Panc1 (cell line): ENCODE measurements at places on chromosomes 13 and 19. TPM values are rescaled to one million over a fixed set of nuclear protein-coding genes. Genes with fewer than 3 reads are reported as not detected.

- DNase-seq = no peak
- H3K27ac ChIP-seq = no peak overlapping the region
- H3K36me3 ChIP-seq = no peaks in the 10 kb centered on the region
- H3K4me3 ChIP-seq = no peak overlapping the region
These were observed 11.2 kb downstream of the ZNF83 start for GRCh38 chr19:52626915-52627314.

GRCh38 chr19:29089315-29089870, 123.6 kb downstream of the UQCRFS1 start:
- no peak overlapping the region for H3K27ac ChIP-seq
- H3K27me3 ChIP-seq = no peaks in the 10 kb centered on the region
- H3K4me1 ChIP-seq = no peaks in the 10 kb centered on the region
- no peaks in the 10 kb centered on the region for H3K36me3 ChIP-seq
- no peak overlapping the region for H3K4me3 ChIP-seq

GRCh38 chr13:72458701-72459100, 268.7 kb downstream of the MZT1 start:
- H3K27ac ChIP-seq = no peak overlapping the region
- no peaks in the 10 kb centered on the region for H3K27me3 ChIP-seq
- no peaks in the 10 kb centered on the region for H3K4me1 ChIP-seq
- no peak overlapping the region for H3K4me3 ChIP-seq

- H3K27ac ChIP-seq = no peak overlapping the region
- no peaks in the 10 kb centered on the region for H3K27me3 ChIP-seq
- H3K4me1 ChIP-seq = no peaks in the 10 kb centered on the region
- no peaks in the 10 kb centered on the region for H3K36me3 ChIP-seq
- no peak for DNase-seq
These were observed 14.1 kb upstream of the AMER2 start for GRCh38 chr13:25186187-25186586.

DNA sequence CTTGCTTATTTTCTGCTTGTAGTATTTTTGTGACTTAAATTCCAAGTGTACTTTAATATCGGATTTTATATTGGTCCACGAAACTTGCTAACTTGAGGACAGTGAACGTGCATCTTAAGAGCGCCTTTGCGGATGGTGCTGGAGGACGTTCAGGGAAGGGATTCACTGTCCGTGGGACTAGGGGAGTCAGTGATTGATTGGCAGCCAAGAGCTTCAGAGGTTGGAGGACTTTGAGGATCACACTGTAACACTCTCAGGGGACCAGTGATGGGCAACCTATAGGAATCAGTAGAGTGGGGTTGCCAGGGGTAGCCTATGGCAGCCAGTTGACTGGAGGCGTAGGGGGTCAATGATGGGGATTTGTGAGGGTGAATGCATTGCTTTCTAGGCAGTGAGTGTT, 516 bp downstream of the ZNF175 start:
- H3K4me3 ChIP-seq = peak overlapping the region; percentile 86
- peaks cover 3% of the 10 kb centered on the region for H3K36me3 ChIP-seq
- H3K27ac ChIP-seq = peak overlapping the region; percentile 81
- no peaks in the 10 kb centered on the region for H3K4me1 ChIP-seq
- no peak for DNase-seq

DNA sequence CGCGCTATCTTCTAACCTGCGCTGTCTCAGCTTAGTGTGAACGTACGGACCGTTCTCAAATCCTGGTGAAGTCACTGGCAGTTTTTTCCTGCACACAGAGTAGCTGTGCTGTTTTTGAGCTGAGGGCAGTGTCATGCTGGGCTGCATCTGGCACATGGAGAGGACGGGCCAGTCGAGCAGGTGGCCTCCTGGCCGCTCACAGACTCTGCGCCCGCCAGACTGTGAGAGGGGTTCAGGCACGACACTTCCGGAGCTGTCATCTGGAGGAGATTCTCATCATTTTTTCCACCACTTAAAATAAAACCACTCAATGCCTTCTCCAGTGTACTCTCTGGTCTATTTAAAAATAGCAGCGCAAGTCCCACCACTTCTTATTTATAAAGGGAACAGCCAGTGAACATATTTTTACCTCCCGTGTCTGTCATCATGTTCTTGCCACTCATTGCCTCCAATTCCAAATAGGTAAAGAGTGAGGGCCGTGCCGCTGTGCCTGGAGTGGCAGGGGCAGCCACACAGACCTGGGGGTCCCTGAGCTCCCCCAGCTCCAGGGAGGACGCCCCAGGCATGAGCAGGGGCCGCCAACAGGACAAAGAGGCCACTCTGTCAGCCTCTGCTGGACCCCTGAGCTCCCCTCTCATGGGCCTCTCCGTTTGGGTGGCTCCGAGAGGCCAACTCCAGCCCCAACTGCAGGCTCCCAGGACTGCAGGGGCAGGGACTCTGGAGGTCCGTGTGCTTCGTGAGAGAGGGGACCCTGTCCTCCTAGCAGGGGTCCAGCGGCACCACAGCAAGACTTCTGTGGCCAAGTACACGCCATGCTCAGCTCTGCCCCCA, 36.9 kb upstream of the GRTP1 start:
- no peak for DNase-seq
- no peaks in the 10 kb centered on the region; the same call in 1 of the 2 replicates for H3K4me1 ChIP-seq
- no peaks in the 10 kb centered on the region for H3K36me3 ChIP-seq
- H3K27me3 ChIP-seq = no peaks in the 10 kb centered on the region

DNA sequence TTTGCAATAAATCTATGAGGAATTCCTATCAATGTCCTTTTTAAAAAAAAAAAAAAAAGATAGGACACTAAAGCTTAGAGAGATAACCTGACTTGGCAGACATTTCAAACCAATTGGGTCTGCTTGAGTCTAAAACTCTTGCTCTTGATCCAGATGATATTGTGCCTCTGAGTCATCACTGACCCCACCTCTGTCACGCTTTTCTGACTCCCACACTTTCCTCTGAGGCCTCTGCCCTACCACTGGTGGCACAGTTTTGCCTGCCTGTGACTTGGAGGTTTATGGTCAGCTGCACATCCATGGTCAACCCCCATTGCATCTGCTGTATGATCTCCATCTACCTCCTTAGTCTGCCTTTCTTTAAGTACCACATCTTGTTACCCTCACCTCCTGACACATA, 328.7 kb downstream of the SPRY2 start:
- no peaks in the 10 kb centered on the region for H3K27me3 ChIP-seq
- no peak overlapping the region for H3K4me3 ChIP-seq
- H3K4me1 ChIP-seq = no peaks in the 10 kb centered on the region; the same call in 1 of the 2 replicates
- peak overlapping the region; percentile 44; the same call in 1 of the 2 replicates for H3K27ac ChIP-seq
- no peak for DNase-seq

- no peak overlapping the region for H3K4me3 ChIP-seq
- no peaks in the 10 kb centered on the region; the same call in 1 of the 2 replicates for H3K27me3 ChIP-seq
- no peaks in the 10 kb centered on the region for H3K4me1 ChIP-seq
- no peak overlapping the region for H3K27ac ChIP-seq
These were observed 36.3 kb downstream of the FLT1 start for GRCh38 chr13:28458608-28459007.

DNA sequence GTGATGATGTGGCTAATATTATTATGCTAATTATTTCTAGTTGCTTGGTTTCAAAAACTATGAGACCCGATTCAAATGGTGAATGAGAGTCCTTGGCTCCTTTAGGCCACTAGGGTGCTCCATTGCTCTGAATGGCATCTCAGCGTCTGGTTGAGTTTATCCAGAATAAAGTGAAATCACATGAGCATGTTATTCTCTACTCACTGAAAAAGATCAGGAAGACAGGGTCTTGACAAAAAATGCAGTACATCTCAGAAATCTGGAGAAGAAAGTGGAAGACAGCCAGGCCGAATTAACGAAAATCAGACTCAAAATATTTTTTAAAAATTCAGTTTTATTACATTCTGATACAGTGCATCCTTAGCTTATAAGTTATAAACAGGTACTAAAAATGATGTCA, 516.2 kb downstream of the MYO16 start:
- no peaks in the 10 kb centered on the region for H3K27me3 ChIP-seq
- H3K27ac ChIP-seq = peak overlapping the region; percentile 91
- H3K4me3 ChIP-seq = no peak overlapping the region
- DNase-seq = peak; percentile 46
- peaks cover 32% of the 10 kb centered on the region for H3K4me1 ChIP-seq
- H3K36me3 ChIP-seq = no peaks in the 10 kb centered on the region

DNA sequence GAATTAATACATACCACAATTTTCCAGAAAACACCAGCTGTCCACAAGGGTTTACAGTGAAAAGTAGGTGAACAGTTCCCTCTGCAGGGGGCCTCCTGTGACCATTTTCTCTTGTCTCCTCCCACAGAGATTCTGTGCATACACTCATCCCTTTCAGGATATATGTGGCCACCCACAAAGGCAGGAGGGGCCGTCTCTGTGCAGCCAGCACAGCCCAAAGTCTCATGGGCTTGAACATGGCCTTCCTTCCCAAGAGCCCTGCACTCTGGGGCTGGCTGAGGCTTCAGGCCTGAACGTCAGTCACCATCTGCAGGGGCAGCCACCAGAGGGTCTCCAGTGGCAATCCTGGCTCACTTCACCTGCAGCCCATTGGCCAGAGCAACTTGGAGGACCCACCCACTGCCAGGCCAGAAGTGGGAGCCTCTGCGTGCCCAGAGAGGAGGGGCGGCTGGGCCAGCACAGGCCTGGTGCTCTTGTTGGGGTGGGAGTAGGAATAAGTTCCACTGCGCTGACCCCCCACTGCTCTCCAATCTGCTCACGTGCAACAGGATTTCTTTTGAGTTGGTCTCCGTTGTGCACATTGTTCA, 25.1 kb downstream of the TMEM161A start:
- no peaks in the 10 kb centered on the region for H3K4me1 ChIP-seq
- no peak for DNase-seq
- no peaks in the 10 kb centered on the region for H3K36me3 ChIP-seq
- H3K4me3 ChIP-seq = no peak overlapping the region
- no peaks in the 10 kb centered on the region for H3K27me3 ChIP-seq

DNA sequence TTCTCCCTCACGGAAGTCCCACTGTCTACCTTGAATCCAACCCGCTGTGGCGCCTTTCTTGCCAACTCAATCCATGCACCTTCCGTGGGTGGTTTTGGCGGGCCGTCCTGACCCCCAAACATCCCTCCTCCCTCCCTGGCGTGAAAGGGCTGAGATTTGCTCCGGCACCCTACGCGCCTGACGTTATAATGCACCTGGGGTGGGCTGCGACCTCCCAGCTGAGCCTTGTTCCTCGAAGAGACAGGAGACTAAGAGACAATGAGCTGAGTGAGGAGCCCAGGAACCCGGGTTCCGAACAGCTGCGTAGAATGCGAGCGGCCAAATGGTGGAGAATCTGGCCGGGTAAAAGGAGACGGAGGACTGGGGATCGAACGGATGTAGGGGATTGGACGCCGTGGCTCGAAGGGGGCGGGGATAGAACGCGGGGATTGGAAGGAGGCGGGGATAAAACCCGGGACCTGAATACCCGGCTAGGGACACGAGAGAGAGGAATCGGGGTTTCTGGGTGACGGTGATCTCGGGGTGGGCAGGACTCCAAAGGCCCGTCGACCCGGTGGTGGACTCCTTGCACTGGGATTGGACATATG, at the start of gene CPT1C:
Gene CPT1C, plus strand, starts transcription at position 461 of the 587 bp plus-strand sequence. CDS start 1,137 bp downstream, outside the sequence.
- no peaks in the 10 kb centered on the region for H3K27me3 ChIP-seq
- H3K4me1 ChIP-seq = no peaks in the 10 kb centered on the region
- H3K27ac ChIP-seq = no peak within 1 kb of the TSS
- H3K4me3 ChIP-seq = peak within 1 kb of the TSS; percentile 33; the same call in 1 of the 2 replicates
- no peak for DNase-seq

- no peak for DNase-seq
- no peaks in the 10 kb centered on the region for H3K4me1 ChIP-seq
- no peaks in the 10 kb centered on the region for H3K27me3 ChIP-seq
- H3K27ac ChIP-seq = no peak overlapping the region
These were observed 60.4 kb downstream of the DPF1 start for GRCh38 chr19:38163419-38164290.

- no peak overlapping the region for H3K4me3 ChIP-seq
- peaks cover 16% of the 10 kb centered on the region; the same call in 1 of the 2 replicates for H3K4me1 ChIP-seq
- no peaks in the 10 kb centered on the region for H3K27me3 ChIP-seq
- no peaks in the 10 kb centered on the region for H3K36me3 ChIP-seq
- no peak for DNase-seq
These were observed 5.5 kb downstream of the C2CD4C start for GRCh38 chr19:403221-404027.

- H3K27me3 ChIP-seq = no peaks in the 10 kb centered on the region; the same call in 1 of the 2 replicates
- H3K27ac ChIP-seq = no peak overlapping the region
- H3K36me3 ChIP-seq = no peaks in the 10 kb centered on the region
- no peak for DNase-seq
- peak overlapping the region; percentile 23; the same call in 1 of the 2 replicates for H3K4me3 ChIP-seq
These were observed 13.1 kb downstream of the ERFL start for GRCh38 chr19:41915021-41915775.

DNA sequence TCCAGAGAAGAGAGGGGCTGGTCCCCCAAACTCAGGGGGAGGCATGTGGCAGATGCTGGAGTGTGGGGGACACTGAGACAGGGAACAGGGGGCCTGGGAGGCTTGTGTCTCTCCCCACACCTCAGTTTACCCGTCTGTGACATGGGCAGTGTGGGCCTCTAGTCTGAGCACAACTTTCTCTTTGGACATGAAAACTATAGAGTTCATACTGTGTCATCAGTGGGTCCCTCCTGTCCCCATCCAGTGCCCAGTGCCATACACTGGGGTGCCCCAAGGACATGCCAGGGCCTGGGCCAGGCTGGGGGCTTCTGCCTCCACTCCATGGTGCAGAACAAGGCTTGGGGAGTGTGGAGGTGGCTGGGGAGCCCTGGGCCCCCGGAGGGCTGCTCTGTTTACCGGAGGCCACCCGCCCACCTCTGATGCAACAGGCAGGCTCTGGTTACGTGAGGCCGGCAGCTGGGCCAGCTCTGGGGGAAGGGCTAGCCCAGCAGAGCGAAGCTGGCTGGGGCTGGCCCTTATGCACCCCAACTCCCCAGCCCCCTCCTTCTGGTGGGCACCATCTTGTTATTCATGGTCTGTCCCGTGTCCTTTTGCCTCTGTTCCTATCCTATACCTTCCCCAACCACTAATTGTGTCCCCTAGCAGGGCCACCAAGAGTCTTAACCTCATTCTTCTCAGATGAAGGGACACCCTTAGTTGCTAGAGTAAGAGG, 1.9 kb upstream of the MEF2B start:
- no peaks in the 10 kb centered on the region for H3K4me1 ChIP-seq
- H3K36me3 ChIP-seq = no peaks in the 10 kb centered on the region
- no peak for DNase-seq
- no peak overlapping the region for H3K4me3 ChIP-seq
- H3K27ac ChIP-seq = no peak overlapping the region

DNA sequence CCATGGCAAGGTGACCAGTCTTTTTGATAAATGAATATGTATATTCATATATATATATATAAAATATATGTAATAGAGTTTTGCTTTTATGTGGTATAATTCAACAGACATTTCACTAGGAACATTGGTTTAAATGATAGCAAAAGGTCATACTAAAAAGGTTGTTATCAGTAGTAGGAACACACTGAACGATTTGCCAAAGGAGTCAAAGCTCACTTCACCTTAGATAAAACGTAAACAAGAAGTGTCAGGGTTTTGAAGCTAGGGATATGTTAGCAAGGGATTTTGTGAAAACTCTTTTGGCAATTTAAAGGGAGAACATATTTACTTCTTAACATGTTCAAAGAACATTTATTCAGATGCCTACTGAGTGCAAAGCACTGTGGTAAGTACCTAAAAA, 8.0 kb upstream of the HS6ST3 start:
- H3K36me3 ChIP-seq = no peaks in the 10 kb centered on the region
- no peaks in the 10 kb centered on the region for H3K4me1 ChIP-seq
- no peak overlapping the region for H3K4me3 ChIP-seq
- no peak overlapping the region for H3K27ac ChIP-seq
- peaks cover 11% of the 10 kb centered on the region for H3K27me3 ChIP-seq

GRCh38 chr13:51122868-51123566, 11.9 kb upstream of the C13orf42 start:
- H3K27ac ChIP-seq = no peak overlapping the region
- no peaks in the 10 kb centered on the region for H3K4me1 ChIP-seq
- H3K27me3 ChIP-seq = peaks cover 4% of the 10 kb centered on the region
- H3K4me3 ChIP-seq = no peak overlapping the region
- H3K36me3 ChIP-seq = no peaks in the 10 kb centered on the region

Gene ENOX1
- 0.23 TPM for total RNA-seq

Gene THAP8
- 9.6 TPM for total RNA-seq

Gene EBI3
- total RNA-seq = 3.0 TPM

Gene ZNF570
- 10.1 TPM for total RNA-seq

Gene RPL21
- 702 TPM for total RNA-seq

Gene TIMM44
- 105 TPM for total RNA-seq
